Mesothelial cell of epicardium (in vitro differentiated cells): ENCODE measurements at places on chromosomes 2 and 18. TPM values are rescaled to one million over a fixed set of nuclear protein-coding genes. Genes with fewer than 3 reads are reported as not detected.

GRCh38 chr18:74430806-74431571 is 26.1 kb downstream of the DIPK1C start:
- DNase-seq: no peak

- DNase-seq: no peak
Measured at GRCh38 chr2:54176577-54176976, 61.2 kb downstream of the ACYP2 start.

DNA sequence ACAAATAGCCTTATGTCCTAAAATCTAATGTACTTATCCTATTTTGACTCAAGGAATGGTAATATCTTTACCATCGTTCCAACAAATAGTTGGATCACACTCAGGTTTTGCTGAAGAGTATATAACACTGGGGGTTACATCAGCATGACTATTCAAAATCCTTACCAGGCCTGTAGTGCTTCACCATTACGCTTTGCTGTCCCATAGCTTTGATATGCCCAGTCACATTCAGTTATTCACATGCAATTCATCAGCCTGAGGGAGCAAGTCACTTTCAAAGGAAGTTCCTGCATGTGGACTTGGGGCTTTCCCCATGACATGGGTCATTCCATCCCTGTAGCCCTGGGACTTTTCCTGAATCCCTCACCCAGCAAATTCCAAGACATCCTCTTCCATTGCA is 39.6 kb downstream of the FTCDNL1 start:
- no peak for DNase-seq

- DNase-seq: no peak
Measured at GRCh38 chr18:55912919-55913318, 324.9 kb upstream of the TCF4 start.

- DNase-seq: no peak
Measured at GRCh38 chr2:51263951-51264350, 232.0 kb upstream of the NRXN1 start.

DNA sequence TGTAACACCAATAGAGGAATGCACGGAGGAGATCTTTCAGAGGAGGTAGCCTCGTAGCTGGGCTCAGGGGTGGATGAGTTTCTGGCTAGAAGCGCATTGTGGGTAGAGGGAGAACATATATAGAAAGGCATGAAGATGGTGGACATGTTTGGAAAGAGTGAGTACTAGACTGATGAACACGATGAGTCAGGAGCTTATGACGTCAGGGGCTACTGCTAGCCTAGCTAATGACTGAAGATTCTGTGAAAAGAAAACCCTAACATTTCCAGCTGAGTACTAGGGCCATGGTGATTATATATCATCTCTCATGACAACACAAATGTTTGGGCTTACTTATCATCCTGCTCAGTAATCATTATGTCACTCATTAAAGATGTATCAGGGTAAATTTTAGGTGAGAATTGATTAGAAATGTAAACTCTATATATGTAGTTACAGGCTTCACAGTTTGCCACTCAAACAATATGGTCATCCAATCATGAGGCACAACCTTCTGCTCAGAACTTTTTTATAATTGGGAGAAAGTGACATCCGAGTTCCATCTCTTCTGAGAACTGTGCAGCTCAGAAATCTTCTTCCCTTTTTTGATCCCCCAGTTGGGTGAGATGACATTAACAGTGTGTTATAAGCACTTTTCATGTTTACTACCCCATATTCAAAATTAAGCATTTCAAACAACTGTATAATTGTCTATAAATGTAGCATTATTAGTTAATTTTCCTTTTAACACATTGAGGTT is 22.2 kb upstream of the IL1RN start:
- no peak for DNase-seq

DNA sequence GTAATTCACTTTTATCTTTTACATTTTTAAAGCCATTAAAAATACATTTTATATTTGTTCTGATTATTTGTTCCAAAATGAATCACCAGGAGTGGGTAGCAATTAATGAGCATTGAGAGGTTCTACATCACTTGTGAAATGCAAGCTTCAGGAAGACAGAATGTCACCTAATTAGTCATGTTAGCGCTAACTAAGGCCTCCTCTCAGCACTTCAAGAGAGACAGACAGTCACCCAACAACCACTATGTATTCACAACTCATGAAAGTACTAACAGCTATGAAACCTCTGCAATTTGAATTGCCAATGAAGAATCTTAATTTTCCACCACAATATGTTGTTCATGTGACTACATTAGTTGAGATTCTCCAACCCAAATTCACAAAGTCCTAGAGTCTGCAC is 611.0 kb downstream of the KCNJ3 start:
- no peak for DNase-seq

GRCh38 chr2:20333738-20334137 is 16.9 kb downstream of the PUM2 start:
- DNase-seq: no peak

DNA sequence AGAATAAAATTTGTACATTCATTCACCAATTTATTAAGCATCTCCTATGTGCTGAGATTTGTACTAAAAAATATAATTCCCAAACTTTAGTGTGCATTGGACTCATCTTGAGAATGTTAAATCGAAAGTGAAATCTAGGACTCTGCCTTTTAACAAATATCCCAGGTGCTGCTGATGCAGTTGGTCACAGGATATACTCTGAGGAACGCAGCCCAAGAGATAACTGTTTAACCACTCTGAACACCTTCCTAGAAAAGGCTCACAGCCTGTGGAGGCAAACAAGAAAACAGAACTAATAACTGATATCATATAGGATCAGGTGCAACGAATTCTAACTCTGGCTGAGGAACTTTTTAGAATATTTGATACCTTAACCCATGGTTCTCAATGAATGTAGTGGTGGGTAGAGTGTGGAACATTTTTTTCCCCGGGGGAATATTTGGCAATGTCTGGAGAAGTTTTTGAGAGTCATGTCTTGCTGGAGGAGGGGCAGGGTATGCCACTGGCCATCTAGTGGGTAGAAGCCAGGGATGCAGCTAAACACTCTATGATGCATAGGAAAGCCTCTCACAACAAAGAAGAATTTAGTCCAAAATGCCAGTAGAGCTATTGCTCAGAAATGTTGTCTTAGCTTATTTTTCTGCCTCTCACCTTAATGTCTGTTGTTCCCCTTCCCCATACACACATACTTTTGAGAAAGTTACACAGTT is 96.5 kb downstream of the EHBP1 start:
- DNase-seq: no peak

DNA sequence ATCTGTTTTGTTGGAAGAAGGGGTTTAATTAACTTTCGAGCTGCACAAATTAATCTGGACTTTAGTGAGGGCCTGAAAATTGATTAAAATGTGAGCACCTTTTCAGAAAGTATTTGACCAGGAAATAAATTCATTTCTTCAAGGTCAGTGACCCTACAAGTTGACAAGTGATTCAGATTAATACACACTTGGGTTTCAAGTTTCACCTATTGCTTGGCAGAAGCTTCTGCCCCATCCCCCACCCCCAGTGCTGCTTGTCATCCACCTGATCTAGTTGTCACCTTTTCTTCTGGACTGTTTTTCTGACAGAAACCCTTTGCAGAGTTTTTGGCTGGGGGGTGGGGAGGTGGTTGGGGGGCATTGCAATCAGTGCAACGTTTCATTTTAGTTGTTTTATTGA is 46.2 kb downstream of the RPRM start:
- no peak for DNase-seq

- no peak for DNase-seq
Measured at GRCh38 chr2:23012499-23012898, 372.5 kb upstream of the KLHL29 start.

GRCh38 chr18:79604913-79605880 is 74.4 kb upstream of the CTDP1 start:
- peak; percentile 14 for DNase-seq

DNA sequence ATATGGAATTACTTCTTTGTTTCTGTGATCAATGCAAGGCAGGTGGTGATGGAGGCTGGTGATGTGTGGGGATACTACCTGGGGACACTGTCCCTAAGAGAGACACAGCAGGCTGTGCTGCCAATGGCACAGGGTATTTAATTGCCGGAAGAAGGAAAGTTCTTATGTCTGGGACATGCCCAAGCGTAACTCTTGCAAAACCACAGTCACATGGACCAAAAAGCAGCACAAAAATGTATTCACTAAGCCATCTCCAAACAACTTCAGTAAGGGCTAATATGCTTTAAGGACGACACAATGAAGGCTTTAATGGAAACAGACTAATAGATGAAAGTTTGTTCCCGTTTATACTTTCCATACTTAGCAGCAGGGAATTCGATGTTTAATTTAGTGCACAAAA is 49.7 kb upstream of the AP1S3 start:
- no peak for DNase-seq

DNA sequence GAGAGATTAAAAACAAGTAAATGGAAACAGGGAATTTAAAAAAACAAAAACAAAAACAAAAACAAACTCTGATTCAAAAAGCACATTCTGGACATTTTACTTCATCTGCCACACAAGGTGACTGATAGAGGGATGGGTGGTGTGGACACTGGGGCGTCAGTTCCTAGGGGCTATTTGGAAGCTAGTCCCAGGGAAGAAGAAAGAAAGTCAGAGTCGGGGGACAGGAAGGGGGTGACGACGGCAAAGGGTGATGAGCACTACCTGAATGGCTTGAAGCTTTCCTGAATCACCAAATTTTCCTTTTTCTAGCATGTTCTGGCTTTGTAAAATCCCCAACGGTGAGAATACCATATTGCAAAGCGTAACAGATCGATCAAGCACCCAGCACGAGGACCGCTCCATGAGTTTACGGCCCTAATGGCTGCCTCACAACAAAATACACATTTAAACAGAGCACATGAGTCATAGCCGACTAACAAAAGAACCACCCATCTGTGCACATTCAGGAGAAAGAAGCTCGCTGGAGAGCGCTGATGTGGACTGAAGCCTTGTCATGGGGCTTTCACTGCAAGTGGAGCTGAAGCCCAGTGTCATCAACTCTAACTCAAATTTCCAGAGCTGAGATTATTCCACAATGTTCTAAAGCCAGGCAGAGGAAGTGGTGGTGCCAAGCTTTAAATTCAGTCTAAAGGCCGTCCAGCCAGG is 178.9 kb downstream of the LNPK start:
- no peak for DNase-seq

GRCh38 chr2:218434456-218434855 is 15.5 kb downstream of the VIL1 start:
- DNase-seq: no peak

- DNase-seq: no peak
Measured at GRCh38 chr2:68880213-68880612, 9.0 kb upstream of the BMP10 start.

- no peak for DNase-seq
Measured at GRCh38 chr2:205763708-205764211, 81.5 kb downstream of the NRP2 start.

- DNase-seq: no peak
Measured at GRCh38 chr18:10055125-10055750, 141.4 kb downstream of the VAPA start.

GRCh38 chr18:74244554-74244953 is 47.2 kb downstream of the CYB5A start:
- DNase-seq: no peak

DNA sequence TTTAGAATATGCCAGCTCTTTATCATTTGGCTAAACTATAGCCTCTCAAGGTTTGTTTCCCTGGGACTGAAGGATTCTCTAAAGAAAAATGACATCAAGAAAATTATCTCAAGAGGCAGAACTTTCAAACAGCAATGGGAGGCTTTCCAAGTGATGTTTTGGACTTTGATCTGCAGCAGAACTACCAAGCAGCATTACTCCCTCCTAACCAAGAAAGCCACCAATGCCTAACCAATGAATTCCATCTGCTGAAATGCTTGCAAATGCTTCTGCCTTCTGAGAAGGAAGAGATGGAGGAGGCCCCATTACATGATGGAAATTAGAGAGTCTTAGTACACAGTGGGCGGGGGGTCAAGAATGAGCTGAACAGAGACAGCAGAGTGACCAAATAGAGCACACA is 95.1 kb upstream of the SLC35G4 start:
- no peak for DNase-seq

GRCh38 chr2:160482673-160483072 is 10.9 kb downstream of the RBMS1 start:
- no peak for DNase-seq

DNA sequence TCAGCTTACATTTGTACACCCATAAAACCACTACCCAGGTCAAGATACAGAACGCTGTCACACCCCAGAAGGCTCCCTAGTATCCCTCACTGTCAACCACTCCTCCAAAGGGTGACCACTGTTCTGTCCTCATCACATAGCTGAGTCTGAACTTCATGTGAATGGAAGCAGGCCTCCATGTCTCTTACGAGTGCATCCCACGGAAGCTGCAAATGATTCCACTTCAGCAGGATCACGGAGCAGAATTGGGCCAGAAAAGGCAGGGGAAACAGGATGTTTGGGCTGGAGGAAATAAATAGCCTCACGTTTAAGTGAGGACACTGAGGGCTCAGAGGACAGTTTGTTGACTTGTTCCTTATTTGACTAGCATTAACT is 38.4 kb downstream of the LBH start:
- no peak for DNase-seq

DNA sequence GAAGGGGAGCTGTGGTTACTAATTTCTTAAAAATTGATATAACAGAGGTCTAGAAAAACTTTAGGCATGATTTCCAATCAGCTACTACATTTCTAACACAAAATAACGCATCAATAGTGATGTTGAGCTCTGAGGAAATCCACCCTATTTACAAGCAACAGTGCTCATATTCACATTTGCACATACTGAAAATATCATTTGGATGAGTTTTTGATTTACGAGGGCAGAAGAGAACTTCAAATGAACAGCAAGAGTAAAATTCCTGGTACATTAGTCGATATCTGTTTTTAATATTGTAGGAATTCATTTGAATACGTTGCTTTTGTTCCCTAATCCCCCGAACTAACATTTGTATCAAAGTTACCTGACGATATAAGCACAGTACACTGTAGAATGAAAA is 761.0 kb upstream of the POU3F3 start:
- no peak for DNase-seq

DNA sequence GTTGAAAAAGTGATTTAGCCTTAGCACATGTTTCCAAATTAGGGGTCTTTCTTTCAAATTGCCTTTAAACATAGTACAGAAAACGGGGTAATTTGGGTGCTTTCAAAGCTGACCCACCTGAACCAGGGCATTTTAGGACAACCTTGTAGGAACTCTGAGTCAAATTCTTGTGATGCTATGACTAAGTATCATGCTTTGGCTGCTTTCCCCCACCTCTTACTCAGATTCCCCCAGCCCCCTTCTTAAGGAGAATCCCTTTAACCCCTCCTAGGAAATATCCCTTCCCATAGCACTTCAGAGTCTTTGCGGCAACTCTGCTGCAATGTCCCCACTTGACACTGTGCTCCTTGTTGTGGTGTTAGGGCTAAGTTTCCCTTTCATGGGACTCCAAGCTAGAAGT is 18.6 kb upstream of the KLF7 start:
- DNase-seq: no peak

GRCh38 chr2:209534228-209534627 is 110.4 kb downstream of the MAP2 start:
- DNase-seq: no peak

- DNase-seq: no peak
Measured at GRCh38 chr18:31399306-31400032, 22.9 kb downstream of the DSG4 start.

GRCh38 chr18:54923339-54923956 is 35.8 kb downstream of the CCDC68 start:
- no peak for DNase-seq

The MOCOS gene
- 2.2 to 3.2 TPM (median 3.2 TPM) in 3 replicates for total RNA-seq

The DLGAP1 gene
- 4.6 to 5.1 TPM (median 4.9 TPM) in 3 replicates for total RNA-seq

The ACP1 gene
- 113 to 118 TPM (median 116 TPM) in 3 replicates for total RNA-seq

The FBXO15 gene
- 1.6 to 2.3 TPM (median 2.2 TPM) in 3 replicates for total RNA-seq

The UGT1A8 gene
- total RNA-seq: not detected in 3 replicates

The LYPD1 gene
- 5.2 to 6.7 TPM (median 5.5 TPM) in 3 replicates for total RNA-seq

The DPP4 gene
- 7.2 to 8.2 TPM (median 7.6 TPM) in 3 replicates for total RNA-seq

The HOXD12 gene
- 0.27 to 0.40 TPM (median 0.27 TPM) in 3 replicates for total RNA-seq

The ESPNL gene
- 0.29 to 0.75 TPM (median 0.38 TPM) in 3 replicates for total RNA-seq

The B3GNT7 gene
- total RNA-seq: 5.2 to 7.0 TPM (median 5.6 TPM) in 3 replicates

The PLGLB2 gene
- 7.4 to 8.1 TPM (median 7.5 TPM) in 3 replicates for total RNA-seq
